T-cell (primary cell): ENCODE measurements at places on chromosomes 6 and 20. TPM values are rescaled to one million over a fixed set of nuclear protein-coding genes. Genes with fewer than 3 reads are reported as not detected.

SLC22A16 gene
- not detected for total RNA-seq

HLA-G gene
- not detected for total RNA-seq

PRKN gene
- total RNA-seq, result 3.4 TPM

TRIM40 gene
- total RNA-seq, result not detected

PGC gene
- total RNA-seq, result 0.58 TPM

DNA sequence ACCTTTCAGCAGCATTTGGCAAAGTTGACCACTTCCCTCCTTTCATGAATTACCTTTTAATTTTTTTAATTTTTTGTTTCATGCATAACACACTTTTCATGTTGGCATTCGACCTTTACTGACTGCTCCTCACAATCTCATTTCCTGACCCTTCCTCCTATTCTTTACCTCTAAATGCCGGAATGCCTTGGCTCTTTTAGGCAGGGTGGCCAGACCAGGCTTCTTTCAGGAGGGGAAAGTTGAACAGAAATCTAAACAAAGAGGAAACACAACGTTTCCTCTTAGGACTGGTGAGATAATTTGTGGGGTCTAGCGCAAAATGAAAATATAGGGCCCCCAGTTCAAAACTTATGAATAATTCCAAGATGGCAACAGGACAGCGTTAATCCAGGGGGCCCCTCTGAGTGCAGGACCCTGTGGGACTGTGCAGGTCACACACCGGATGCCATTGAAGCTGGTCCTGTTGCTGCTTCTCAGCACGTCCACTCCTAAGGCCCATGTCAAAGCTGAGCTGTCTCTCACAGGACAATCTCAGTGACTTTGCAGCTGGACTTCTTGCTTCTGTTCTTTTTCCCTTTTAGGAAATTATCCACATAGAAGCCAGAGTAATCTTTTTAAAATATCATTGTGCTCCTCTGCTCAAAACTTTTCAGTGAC lies 313.8 kb downstream of the HDGFL1 start:
- no peak for DNase-seq
- H3K4me3 ChIP-seq, result no peak overlapping the region
- H3K36me3 ChIP-seq, result no peaks in the 10 kb centered on the region
- H3K4me1 ChIP-seq, result no peaks in the 10 kb centered on the region
- H3K27me3 ChIP-seq, result no peaks in the 10 kb centered on the region

TCF21 gene
- total RNA-seq, result not detected

NFYA gene
- 45.8 TPM for total RNA-seq

- H3K27ac ChIP-seq, result peak overlapping the region; percentile 67
- H3K27me3 ChIP-seq, result no peaks in the 10 kb centered on the region
- no peaks in the 10 kb centered on the region for H3K36me3 ChIP-seq
- peak; percentile 65 for DNase-seq
- H3K4me3 ChIP-seq, result no peak overlapping the region
Observed at GRCh38 chr6:33585403-33586107, 5.5 kb upstream of the BAK1 start.

DNA sequence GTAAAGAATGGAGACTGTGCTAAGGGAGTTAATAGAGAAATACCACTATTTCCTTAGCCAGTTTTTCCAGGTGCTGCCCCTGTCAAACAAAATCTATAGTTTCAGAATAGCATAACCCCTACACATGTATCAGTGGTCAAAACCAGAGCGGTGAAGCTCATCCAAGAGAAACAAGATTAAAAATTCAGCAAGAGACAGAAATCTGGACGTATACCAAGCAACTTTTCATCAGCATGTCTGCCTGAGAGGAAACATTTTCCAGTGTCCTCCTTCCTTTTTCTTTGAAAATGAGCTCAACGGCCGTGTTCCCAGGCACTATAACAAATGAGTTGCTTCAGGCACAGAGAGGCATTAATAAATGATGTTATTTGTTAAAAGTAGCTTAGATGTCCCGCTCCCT lies 416.5 kb downstream of the BCKDHB start:
- DNase-seq, result no peak
- no peak overlapping the region for H3K27ac ChIP-seq
- H3K27me3 ChIP-seq, result no peaks in the 10 kb centered on the region
- H3K4me1 ChIP-seq, result no peaks in the 10 kb centered on the region

DNA sequence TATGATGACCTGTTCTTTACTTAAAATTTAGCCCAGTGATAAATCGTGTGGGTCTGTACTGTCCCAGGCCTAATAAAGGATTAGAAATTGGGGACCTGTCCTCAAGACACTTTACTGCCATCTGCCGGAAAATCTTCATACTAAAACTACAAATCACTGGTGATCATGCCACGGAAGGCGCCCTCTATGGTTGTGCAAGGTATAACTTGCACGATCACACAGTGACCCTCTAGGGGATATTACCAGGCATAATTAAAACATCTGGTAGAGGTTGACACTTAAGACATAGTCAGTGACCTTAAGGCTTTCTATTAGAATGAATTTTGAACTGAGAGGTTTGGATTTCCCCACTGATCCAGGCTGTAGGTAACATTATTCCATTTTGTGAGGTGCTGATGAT lies 172.6 kb downstream of the BMP2 start:
- H3K4me3 ChIP-seq, result no peak overlapping the region
- no peak for DNase-seq
- no peak overlapping the region for H3K27ac ChIP-seq
- H3K36me3 ChIP-seq, result no peaks in the 10 kb centered on the region
- H3K27me3 ChIP-seq, result no peaks in the 10 kb centered on the region

- no peak overlapping the region for H3K4me3 ChIP-seq
- H3K4me1 ChIP-seq, result no peaks in the 10 kb centered on the region
- peaks cover 17% of the 10 kb centered on the region for H3K36me3 ChIP-seq
- no peak for DNase-seq
- no peaks in the 10 kb centered on the region for H3K27me3 ChIP-seq
- H3K27ac ChIP-seq, result no peak overlapping the region
Observed at GRCh38 chr6:34593701-34594100, 37.6 kb upstream of the SPDEF start.

DNA sequence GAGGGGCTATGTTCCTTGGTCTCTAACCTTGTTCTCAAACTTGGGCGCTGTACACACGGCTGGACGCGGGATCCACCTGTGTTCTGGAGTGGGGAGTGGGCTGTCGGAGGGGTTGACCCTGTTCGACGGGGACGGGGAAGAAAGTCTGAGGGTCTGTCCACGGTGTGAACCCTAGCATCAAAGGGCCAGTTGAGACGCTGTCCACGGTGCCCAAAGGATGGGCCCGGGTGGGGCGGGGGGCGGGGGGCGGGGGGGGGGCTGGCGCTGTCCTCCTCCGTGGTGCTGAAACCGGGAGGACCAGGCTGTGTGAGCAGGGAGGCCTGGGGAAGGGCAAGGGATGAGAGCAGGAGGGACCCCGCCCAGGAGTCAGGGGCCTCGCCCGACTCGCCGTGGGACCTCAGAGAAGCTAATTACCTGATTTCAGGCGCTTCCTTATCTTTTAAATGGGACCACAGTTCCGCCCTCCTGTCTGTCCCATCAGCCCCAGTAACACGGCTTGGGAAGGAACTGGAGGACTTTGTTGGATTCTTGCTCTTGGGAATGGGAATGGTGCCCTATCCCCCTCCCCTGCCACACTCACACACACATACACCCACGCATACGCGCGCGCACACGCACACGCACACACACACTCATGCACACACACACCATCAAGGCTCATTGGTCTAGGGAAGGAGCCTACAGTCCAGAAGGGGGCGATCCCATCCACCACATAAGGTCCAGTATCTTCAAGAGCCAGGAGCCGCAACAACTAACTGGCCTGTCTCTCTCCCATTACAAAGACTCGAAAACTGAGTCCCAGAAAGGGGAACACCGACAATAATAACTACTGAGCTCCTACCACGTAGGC lies 1.0 kb upstream of the VSTM2L start:
- H3K27ac ChIP-seq, result no peak overlapping the region
- no peak for DNase-seq

DNA sequence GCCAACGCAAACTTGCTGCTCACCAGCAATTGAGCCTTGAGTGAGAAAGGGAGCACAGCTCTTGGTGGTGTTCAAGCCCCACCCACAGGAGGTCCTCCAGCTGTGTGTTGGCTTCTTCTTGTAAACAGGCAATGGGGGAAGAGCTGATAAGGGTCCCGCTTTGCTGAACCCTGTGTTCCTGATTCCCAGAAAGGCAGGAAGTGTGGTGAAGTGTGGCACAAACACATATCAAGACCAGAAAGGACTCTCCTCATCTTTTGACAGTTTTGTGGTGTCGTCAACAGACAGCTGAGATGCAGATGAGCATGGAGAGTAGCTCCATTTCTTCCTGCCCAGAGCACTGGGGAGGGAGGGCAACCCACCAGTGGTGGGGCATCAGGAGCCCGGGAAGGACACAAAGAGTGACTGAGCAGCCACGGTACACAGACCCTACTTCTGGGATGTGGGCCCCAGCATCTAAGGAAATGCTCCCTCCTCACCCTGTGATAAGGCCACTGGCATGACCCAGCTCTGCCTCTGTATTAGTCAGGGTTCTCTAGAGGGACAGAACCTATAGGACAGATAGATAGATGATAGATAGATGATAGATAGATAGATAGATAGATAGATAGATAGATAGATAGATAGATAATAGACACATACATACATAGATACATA lies 188.9 kb upstream of the TAB2 start:
- H3K4me1 ChIP-seq, result peaks cover 31% of the 10 kb centered on the region
- no peaks in the 10 kb centered on the region for H3K36me3 ChIP-seq
- no peaks in the 10 kb centered on the region for H3K27me3 ChIP-seq
- peak; percentile 31 for DNase-seq
- H3K4me3 ChIP-seq, result no peak overlapping the region
- peak overlapping the region; percentile 62 for H3K27ac ChIP-seq

FOXF2 gene
- total RNA-seq, result not detected

GRCh38 chr6:43972179-43972912 lies 154.9 kb downstream of the MRPL14 start:
- no peak for DNase-seq
- no peak overlapping the region for H3K4me3 ChIP-seq
- no peak overlapping the region for H3K27ac ChIP-seq
- peaks cover 17% of the 10 kb centered on the region for H3K27me3 ChIP-seq
- H3K4me1 ChIP-seq, result no peaks in the 10 kb centered on the region

DNA sequence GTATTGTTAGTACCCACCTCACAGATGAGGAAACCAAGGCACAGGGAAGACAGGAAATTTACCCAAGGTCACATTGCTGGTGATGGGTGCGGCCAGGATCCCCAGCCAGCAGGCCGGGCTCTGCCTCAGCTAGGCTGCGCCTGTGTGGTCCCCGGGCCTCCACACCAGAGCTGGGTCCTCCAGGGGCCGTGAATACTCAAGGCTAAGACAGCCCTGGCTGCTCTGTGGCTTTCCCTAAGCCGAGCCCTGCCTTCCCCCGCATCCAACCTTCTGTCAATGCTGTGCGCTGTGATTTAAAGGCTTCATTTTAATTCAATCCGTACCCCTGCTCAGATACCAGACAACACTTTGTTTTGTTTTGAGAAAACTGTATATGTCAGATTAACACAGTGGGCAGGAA lies 246.7 kb downstream of the TTLL2 start:
- H3K36me3 ChIP-seq, result no peaks in the 10 kb centered on the region
- peaks cover 22% of the 10 kb centered on the region for H3K27me3 ChIP-seq
- no peak overlapping the region for H3K4me3 ChIP-seq
- no peaks in the 10 kb centered on the region for H3K4me1 ChIP-seq

TMEM244 gene
- 1.2 TPM for total RNA-seq

DNA sequence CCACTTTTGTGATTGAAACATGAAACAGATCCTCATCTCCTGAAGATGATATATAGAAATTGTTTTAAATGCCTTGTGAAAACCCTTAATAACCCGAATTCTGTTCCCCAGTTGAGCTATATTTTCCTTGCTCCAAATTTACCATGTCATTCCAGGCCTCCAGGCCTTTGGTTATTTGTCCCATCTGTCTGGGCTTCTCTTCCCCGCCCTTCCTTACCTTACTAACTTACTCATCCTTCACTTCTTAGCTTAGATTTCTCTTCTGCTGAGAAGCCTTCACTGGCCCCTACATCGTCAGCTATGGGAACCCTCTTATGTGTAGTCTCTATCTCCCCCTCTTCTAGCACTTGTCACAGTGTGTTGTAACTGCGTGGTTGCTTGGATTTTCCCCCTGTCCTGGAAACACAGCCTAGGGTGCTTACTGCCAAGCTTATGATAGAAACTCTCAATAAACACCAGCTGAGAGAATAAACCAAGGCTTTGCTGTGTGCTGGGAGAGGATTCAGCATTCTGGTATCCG lies 68.6 kb downstream of the SGK1 start:
- H3K4me3 ChIP-seq, result no peak overlapping the region
- DNase-seq, result no peak
- H3K36me3 ChIP-seq, result no peaks in the 10 kb centered on the region
- H3K27me3 ChIP-seq, result no peaks in the 10 kb centered on the region
- no peak overlapping the region for H3K27ac ChIP-seq
- peaks cover 46% of the 10 kb centered on the region for H3K4me1 ChIP-seq

DNA sequence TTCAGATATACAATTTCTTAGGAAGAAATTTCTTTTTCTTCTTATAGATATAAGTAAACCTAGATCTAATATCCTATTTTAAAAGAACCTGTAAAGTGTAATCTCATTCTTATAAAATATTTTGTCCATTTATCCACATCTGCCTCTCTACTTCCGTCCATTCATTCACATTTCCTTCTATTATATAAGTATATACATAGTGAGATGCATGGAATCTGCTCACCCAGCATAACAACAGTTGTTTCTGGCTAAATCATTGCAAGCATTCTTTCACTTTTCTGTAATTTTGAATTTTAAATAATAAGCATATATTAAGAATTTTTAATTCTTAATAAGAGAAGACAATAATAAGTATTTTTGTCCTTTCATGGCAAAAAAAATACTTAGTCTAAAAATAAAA lies 45.4 kb downstream of the CEP162 start:
- no peaks in the 10 kb centered on the region for H3K27me3 ChIP-seq
- no peak overlapping the region for H3K27ac ChIP-seq
- no peak overlapping the region for H3K4me3 ChIP-seq
- DNase-seq, result no peak

- H3K36me3 ChIP-seq, result no peaks in the 10 kb centered on the region
- DNase-seq, result no peak
- no peak overlapping the region for H3K4me3 ChIP-seq
- H3K27ac ChIP-seq, result no peak overlapping the region
- H3K27me3 ChIP-seq, result no peaks in the 10 kb centered on the region
Observed at GRCh38 chr6:134619077-134619476, 301.2 kb upstream of the SGK1 start.

GRCh38 chr6:168996356-168996625 lies 257.4 kb downstream of the THBS2 start:
- no peak overlapping the region for H3K27ac ChIP-seq
- no peaks in the 10 kb centered on the region for H3K27me3 ChIP-seq
- H3K4me1 ChIP-seq, result no peaks in the 10 kb centered on the region
- no peak for DNase-seq
- no peaks in the 10 kb centered on the region for H3K36me3 ChIP-seq
- no peak overlapping the region for H3K4me3 ChIP-seq

SNAP25 gene
- total RNA-seq, result not detected

ADGB gene
- total RNA-seq, result not detected

- H3K4me3 ChIP-seq, result no peak overlapping the region
- DNase-seq, result no peak
- no peaks in the 10 kb centered on the region for H3K27me3 ChIP-seq
- no peaks in the 10 kb centered on the region for H3K4me1 ChIP-seq
Observed at GRCh38 chr6:147486683-147487082, 21.8 kb upstream of the SAMD5 start.

GRCh38 chr6:142800240-142800639 lies 144.7 kb downstream of the HIVEP2 start:
- DNase-seq, result no peak
- H3K4me1 ChIP-seq, result peaks cover 8% of the 10 kb centered on the region
- H3K36me3 ChIP-seq, result peaks cover 3% of the 10 kb centered on the region
- no peak overlapping the region for H3K27ac ChIP-seq
- H3K27me3 ChIP-seq, result no peaks in the 10 kb centered on the region

STMN3 gene
- total RNA-seq, result 92.9 TPM
